ENCODE measurements at places on chromosomes 1 and 21. TPM values are rescaled to one million over a fixed set of nuclear protein-coding genes. Genes with fewer than 3 reads are reported as not detected.

DNA sequence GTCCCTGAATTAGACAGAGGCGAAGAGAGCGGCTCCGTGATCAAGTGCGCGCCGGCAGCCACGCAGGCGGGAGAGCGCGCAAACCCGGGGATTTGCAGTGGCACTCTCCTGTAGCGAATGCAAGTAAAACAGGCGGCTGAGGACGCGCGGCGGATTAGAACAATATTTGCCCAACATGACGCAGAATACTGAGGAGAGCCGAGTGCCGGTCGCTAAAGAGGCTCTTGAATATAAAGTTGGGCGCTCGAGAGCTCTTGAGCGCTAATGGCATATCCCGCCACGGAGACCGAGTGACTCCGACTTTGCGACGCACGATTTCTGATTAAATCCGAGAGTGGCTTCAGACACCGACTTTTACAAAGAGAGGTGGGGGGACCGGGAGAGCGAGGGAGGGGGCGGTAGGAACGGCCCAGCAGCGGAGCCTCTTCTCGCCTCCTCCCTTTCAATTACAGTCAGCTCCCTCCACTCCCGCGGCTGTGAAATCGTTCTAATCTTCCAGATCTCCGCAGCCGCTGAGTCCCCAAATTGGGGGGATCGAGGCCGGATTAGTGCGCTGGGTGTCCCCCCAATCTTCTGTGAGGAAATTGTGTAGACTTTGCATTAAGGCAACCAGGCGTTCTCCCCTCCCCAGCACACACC, 2.3 kb downstream of the PAX7 start:
- DNase-seq: no peak

DNA sequence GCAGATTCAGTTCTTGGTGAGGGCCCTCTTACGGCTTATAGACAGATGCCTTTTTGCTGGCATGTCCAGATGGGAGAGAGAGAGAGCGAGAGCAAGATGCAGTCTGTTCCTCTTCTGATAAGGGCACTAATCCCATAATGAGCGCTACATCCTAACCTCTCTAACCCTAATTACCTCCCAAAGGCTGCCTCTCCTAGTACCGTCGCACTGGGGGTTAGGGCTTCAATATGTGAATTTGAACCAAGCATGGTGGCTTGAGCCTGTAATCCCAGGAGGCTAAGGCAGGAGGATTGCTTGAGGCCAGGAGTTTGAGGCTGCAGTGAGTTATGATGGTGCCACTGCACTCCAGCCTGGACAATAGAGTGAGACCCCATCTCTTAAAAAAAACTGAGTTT, 10.5 kb upstream of the SDE2 start:
- DNase-seq: no peak

DNA sequence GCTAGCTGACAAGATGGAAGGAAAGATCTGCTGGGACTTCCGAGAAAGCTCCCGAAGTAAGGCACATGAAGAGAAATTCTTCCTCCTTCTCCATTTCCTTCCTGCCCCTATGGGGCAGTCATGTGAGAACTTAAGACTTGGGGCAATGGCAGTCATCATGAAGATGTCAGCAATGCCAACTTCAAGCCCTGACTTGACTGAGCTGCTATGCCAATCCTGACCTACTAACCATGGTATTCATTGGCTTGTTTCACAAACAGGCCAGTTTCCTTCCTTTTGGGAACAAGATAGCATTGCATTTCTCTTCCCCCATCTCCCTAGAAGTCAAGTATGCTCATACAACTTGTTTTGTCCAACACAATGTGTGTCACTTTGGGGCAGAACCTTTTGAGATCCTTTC, 25.5 kb downstream of the GRIK1 start:
- DNase-seq: no peak

GRCh38 chr1:115676498-115677181, 34.9 kb downstream of the VANGL1 start:
- DNase-seq: no peak

FOXO6 gene
- total RNA-seq: 0.45 TPM

SKI gene
- 172 TPM for total RNA-seq

FMO2 gene
- total RNA-seq: not detected

E2F2 gene
- total RNA-seq: 5.2 TPM

KCNK1 gene
- total RNA-seq: 1.3 TPM

NR1I3 gene
- total RNA-seq: not detected

INSRR gene
- not detected for total RNA-seq
